ENCODE measurements at places on chromosomes 5 and 9. TPM values are rescaled to one million over a fixed set of nuclear protein-coding genes. Genes with fewer than 3 reads are reported as not detected.

- no peak for DNase-seq
These were observed 24.7 kb upstream of the CTNND2 start for GRCh38 chr5:11928909-11929308.

DNA sequence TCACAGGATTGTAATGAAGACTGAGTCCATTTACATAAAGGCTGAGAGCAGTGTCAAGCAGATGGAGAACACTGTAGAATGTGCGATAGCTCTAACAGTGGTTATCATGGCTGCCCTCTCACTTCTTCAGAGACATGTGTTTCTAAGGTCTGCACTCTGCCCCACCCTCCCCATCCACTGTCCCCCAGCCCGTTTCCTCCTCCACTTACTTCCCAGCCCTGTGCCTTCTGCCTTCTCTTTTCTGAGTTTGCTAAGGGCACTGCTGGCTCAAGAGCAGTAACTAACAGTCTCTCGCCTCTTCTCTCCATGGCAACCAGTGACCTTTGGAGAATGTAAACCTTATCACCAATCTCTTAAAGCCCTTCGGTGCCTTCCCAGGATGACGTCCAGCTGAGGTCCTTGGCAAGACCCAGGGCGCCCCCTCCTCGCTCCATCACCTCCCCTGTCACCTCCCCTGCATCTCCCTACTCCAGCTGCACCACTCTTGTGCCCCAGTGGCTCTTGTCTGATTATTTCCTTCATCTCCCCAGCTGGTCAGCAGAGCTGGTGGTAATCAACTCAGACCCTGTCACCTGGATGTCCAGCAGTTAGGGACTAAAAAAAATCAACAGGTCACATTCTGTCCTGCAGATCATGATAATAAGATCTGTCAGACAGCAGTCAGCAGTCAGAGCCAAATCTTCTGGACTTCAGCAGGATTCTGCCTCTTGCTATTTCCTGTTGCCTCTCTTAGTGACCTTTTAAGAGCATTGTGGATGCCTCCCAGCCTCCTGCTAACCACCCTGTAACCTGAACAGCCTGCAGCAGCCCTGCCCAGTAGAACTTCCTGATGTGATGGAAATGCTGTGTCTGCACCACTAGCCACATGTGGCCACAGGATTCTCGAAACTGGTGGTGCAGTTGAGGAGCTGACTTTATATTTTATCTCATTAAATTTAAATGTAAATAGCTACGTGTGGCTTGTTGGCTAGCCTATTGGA is 9.0 kb downstream of the FXN start:
- DNase-seq = no peak

DNA sequence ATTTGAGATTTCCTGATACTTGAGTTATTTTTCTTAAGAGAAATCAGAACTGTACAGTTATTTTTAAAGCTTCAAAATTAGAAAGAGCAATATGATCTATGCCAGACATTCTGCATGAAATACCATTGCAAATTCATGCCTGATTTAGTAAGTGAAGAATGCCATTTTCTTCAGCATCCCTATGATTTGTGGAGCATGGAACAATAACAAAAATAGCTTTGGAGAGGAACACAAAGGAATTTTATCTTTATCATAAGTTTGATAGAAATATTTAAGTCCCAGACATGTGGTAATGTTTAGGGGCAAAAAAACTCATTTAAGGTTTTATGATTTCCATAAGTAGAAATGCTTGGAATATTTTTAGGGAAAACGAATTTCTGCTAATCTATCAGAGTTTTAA is 1863.4 kb downstream of the EFNA5 start:
- DNase-seq = no peak

DNA sequence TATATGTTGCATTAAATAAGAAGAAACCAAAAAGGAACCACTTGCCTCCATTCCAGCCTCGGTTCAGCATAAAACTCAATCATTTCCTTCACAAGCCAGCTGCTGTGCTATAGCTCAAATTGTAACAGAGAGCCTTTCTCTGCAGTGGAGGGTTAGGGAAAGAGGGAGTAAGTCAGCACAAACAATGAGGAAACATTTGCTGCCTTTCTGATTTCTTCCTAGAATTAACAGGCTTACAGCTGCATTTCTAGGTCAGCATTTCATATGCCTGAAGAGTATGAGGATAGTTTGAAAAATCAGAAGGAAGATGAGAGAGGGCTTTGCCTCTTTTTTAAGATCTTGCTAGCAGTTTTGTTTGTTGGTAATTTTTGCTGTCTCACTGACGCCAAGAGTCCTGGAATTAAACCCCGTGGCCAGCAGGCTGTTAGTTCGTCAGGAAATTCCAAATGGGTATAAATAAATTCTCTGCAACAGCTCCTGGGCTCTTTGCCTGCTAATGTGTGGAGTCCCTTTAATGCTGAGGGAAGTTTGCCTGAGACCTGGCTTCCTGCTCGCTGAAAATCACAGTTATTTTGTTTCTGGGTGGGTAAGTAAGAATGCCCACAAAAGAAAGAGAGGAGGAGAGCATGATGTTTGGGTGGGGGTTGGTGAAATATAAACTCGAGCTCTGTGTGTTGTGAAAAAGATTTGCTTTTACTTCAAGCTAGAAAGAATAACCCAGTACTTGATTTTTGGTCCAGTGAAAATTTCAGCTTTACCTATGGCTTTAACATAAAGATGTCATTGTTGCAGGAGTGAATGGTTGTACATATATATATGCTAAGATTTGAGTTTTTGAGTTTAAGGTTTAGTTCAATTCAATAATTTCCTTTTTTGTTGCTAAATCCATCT is 148.1 kb upstream of the DMRT1 start:
- DNase-seq = peak; percentile 64

PCA3 gene
- not detected for total RNA-seq

Measured in ureter (tissue), 1 donor.